ENCODE measurements at places on chromosomes 5 and 9. TPM values are rescaled to one million over a fixed set of nuclear protein-coding genes. Genes with fewer than 3 reads are reported as not detected.

- ATAC-seq: peak; percentile 52
Measured at GRCh38 chr9:6543204-6543603, 102.3 kb downstream of the GLDC start.

GRCh38 chr9:115144706-115145105 lies 26.7 kb upstream of the TNC start:
- no peak for ATAC-seq

DNA sequence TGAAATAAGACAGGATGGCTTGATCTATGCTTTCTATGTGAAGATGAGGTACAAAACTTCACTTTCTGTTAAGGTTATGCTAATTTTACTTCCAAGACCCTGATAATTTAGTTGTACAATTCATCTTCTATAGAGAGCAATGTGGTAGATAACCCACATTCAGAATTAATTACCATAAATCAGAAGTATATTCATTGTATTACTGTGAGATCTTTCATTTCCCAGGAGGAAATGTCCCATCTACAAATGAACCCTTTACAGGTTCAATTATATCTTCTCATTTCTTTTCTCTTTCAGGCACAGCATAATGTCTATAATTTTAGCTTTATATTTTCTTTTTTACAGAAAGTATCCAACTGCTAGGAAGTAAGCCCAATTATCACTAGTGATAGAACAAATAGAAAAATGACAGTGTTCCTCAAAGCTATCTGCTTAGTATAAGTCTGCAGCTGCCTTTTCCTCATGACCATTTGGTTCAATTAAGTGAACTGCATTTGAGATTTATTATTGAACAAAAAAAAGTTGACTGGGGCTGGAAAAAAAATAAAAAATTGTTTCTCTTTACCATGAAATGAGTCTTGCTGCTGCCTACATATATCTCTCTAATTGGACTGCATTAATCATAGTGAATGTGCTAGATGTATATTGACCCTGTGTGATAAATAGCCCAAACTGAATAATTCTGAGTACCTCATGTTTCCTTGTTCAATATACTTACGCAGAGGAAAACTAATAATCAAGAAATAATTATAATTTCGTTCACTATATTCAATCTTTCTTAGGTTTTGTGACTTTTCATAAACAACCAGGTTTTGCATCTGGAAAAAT lies 1329.4 kb downstream of the PTPRD start:
- peak; percentile 79 for ATAC-seq

DNA sequence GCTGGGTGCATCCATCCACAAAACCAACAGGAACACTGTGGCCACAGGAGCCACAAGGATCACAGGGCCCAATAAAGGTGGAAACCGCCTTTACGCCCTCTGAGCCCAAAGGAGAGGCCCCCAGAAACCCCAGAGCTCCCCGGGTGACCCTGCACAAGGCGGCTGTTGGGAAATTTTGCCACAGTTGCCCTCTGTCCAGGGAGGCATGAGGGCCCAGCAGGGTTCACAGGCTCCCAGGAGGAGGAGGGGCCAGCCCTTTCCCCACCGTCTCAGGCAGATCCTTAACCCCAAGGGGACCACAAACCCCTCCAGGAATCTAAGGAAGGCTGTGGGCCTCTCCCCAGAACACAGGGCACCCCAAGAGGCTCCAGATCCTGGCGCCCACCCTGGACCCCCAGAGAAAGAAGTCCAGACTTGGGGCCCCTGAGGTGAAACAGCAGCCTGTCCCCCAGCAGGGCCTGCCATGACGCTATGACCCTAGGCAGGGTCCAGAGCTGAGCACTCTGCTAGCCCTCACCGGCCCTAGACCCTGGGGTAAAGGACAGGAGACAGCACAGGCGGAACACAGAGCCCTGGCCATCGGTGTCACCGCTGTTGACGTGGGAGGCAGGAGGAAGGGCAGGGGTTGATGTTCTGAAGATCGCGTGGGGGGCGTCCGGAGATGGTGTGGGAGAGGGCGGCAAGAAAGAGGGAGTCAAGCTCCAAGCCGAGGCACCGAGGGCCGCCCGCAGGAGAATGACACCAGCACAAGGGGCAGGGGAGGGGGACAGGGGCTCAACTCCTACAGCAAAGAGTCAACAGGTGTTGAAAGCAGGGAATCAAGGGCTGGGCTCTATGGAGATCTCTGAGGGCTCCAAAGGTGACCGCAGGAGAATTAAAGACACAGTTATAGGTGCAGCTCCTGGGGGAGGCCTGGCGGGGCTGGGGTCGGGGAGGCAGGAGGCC lies 97.5 kb downstream of the VAV2 start:
- no peak for ATAC-seq

- no peak for ATAC-seq
Measured at GRCh38 chr5:418162-419121, 24.5 kb upstream of the EXOC3 start.

DNA sequence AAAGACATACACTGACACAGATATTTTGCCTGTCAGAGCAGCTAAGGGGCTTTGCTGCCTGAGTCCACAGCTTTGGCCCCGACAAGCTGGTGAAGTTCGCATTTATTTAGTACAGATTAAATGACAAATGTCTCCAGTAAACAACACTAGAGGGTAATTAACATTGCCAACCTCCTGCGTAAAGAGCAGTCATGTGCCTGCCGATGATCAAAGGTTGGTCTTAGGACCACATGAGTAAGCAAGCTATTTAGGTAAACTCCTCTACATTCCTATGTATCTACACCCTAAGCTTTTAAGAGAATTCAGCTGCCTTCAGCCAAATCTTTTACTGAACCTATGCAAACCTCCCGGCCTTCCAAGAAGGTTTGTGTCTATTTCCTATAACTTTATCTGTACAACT lies 73.0 kb upstream of the PJA2 start:
- ATAC-seq: no peak

DNA sequence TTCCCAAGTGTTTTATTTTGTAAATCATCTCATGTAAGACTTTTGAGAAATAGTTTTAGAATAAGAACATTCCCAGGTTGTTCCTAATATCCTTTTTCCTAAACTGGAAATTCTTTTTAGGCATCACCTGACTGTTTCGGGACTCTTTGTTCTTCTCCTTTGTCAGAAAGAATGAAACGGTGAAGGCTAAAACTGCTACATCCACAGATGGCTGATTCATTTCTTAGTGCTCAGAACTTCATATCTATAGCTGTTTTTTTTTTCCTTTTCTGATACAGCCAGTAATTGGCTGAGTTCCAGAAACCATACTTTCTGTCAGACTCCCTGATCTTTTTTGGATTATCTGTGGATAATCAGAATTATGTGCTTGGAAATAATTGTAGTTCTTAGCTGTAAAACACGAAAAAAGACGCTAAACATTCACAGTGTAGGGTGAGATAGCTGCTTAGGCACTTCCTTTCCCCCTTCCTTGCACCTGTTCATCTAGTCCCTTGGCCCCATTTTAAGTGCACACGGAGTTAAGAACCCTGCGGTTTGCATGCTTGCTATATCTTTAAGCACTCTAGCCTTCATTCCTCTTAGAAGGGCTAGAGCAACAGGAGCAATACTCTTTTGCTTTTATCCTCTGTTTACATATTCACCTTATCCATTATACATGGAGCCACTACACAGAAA lies 283.9 kb downstream of the PJA2 start:
- no peak for ATAC-seq

- ATAC-seq: no peak
Measured at GRCh38 chr9:134181648-134182034, 17.3 kb upstream of the RNU6ATAC start.

DNA sequence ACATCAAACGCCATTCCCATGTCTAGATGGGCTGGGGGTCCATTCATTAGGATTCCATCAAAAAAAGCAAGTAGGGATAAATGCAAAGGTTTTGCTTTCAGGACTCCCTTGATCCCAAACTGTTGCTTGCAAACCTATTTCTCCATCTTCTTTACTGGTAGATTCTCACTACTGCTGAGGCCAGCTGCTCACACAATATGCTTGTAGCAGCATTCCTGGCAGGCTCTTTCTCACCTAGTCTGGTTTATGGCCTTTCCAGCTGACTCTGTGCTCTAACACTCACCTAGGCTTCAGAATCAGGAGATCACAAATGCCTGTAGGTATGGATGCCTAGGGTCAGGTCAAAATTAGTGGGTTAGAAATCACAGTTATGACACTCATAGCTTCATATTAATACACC lies 274.7 kb downstream of the GABRB2 start:
- no peak for ATAC-seq

GRCh38 chr9:70261131-70261870 lies 2.5 kb downstream of the SMC5 start:
- ATAC-seq: no peak

- peak; percentile 100 for ATAC-seq
Measured at GRCh38 chr9:3732077-3733038, 206.6 kb upstream of the RFX3 start.

- ATAC-seq: no peak
Measured at GRCh38 chr9:33307067-33307466, 16.8 kb downstream of the NFX1 start.

DNA sequence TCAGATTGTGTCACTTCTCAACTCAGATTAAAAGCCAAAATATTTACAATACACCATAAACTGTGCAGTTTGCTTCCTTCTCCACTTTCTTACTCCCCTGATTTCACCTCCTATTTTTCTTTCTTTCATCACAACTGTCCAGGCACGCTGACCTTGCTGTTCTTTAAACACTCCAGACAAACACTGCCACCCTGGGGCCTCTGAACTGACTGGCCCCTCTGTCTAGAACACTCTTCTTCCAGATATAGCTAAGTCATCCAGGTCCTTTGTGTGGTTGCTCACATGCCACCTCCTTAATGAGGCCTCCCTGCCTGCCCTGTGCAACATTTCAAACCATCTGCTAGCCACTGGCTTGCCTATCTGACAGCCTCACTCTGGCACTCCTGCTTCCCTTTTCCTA lies 46.6 kb downstream of the ATG10 start:
- ATAC-seq: peak; percentile 100

DNA sequence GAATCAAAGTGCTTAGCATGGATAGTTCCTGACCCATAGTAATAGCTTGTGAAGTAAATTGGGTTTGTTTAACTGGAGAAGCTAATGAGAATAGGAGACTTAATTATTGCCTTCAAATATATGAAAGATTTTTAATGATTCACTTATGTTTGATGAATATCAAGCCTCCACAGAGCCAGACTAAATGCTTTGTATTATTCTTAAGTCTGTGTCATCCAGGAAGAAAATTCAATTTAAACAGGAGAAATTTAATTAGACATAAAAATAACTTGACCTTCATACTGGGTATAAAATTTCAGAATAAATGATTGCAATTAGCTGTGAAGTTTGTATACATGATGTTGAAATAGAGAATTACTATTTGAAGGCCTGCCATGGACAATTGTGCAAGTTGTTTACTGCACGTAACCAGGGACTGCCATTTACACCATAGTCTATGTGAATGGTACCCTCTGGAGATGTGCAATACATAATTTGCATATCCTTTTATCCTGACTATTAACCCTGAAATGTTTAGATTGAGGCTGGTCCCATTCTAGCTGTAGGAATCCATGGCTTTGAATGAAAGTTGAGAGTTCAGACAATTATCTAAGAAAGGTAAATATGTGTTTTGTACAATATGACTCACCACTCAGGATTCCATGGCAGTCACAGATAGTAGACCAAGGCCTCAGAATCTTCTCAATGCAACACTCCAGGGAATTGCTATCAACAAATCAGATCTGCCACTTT lies 133.5 kb upstream of the IL12B start:
- peak; percentile 82 for ATAC-seq

GRCh38 chr9:19151425-19152159 lies 24.3 kb upstream of the PLIN2 start:
- no peak for ATAC-seq

- ATAC-seq: peak; percentile 64
Measured at GRCh38 chr5:175696139-175696854, 38.4 kb downstream of the HRH2 start.

DNA sequence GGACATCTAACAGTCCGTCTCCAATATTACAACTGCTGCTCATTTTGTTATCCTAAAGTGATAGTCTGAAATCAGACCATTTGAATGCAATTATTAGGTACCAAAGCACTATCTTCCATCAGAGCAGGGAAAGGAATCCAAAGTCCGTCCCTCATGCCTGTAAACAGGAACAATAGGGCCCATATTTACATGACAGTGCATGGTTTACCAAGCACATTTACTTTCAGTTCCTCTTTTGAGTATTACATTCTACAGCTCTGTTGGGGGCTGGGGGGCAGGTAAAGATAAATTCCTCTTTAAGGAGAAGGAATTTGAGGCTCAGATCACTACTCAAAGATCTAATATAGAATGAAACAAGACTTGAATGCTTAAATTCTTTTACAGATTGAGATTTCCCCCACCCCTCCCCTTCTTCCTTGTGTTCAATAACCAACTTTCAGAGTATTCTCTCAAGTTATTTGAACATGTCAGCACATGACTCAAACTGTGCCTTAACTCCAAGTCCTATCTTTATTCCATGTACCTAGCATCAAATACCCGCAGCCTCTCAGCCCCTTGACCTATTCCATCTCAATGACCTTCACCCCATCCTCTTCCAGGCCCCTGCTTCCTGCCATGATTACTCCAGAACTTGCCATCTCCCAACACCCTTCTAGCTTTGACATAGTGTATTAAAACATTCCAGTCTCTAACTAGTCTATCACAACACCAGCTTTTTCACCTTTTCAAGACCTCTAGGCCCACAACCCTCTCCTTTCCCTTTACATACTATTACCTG lies 71.0 kb downstream of the BRINP1 start:
- no peak for ATAC-seq

- no peak for ATAC-seq
Measured at GRCh38 chr9:86488345-86488744, 134.1 kb upstream of the TUT7 start.

- ATAC-seq: no peak
Measured at GRCh38 chr5:18507114-18507513, 872.9 kb downstream of the TAF11L14 start.

DNA sequence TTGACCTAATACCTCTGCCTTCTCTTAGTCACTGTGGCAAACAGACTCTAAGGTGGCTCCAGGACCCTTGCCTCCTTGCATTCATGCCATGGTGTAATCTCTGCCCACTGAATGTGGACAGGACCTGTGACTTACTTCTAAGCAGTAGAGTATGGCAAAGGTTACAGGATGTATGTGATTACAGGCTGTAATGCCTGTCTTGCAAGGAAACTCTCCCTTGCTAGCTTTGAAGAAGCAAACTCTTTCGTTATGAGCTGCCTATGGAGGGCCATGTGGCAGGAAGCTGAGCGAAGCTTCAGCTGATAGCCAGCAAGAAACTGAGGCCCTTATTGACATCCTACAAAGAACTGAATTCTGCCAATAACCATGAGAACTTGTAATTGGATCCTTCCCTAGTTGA lies 103.3 kb upstream of the HMHB1 start:
- ATAC-seq: no peak

TAF11L5 gene
- total RNA-seq: 4.0 TPM

OGN gene
- 3.7 TPM for total RNA-seq

IL4 gene
- not detected for total RNA-seq

PLAC8L1 gene
- total RNA-seq: 1.9 TPM

LCN15 gene
- total RNA-seq: 0.22 TPM

PRUNE2 gene
- total RNA-seq: 0.38 TPM

BHMT2 gene
- total RNA-seq: 0.33 TPM

LHFPL2 gene
- 3.8 TPM for total RNA-seq

NEUROG1 gene
- total RNA-seq: not detected

DPH7 gene
- 43.1 TPM for total RNA-seq

HAND1 gene
- total RNA-seq: 0.38 TPM

PPP3R2 gene
- total RNA-seq: 0.38 TPM

ADRA1B gene
- 0.63 TPM for total RNA-seq

PCDHGA4 gene
- 0.67 TPM for total RNA-seq

IQGAP2 gene
- total RNA-seq: 60.4 TPM

ANKRD31 gene
- 0.29 TPM for total RNA-seq

Data from motor neuron (in vitro differentiated cells).